Activated naive CD4-positive, alpha-beta T cell treated with anti-CD3 and anti-CD28 coated beads, Interleukin-2, amount 50 U/mL, for 72 hours (primary cell): ENCODE measurements at places on chromosomes 1 and 21.

DNA sequence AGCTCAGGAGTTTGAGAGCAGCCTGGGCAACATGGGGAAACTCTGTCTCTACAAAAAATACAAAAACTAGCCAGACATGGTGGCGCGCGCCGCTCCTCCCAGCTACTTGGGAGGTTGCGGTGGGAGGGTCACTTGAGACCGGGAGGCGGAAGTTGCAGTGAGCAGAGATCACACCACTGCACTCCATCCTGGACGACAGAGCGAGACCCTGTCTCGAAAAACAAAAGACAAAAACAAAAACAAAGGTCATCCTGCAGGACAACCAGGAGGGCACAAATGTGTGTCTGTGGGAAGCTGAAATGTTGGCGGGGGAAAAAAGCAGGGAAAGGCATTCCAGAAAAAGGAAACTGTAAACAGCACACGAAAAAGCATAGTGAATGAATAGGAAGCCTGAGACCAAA lies 104.1 kb upstream of the HNRNPU start:
- no peak for DNase-seq

DNA sequence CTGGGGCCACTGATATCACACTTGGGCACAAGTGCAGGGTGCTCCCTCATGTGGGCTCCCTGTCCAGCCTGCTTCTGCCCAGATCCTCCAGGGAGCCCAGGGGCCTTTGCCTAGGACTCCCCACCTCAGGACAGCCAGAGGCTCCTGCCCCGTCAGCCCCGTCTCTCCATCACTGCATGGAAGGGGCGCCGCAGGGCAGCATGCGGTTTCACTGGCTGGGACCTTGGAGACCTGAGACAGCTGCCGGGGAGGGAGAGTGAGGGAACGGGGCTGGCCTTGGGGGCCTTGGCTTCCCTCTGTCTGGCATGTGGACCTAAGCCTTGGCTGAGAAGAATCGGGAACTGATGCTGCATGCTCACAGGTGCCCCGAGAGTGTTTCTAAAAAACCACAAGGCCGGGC lies 46.5 kb downstream of the KCNAB2 start:
- no peak for DNase-seq

- no peak for DNase-seq
Measured at GRCh38 chr1:171784784-171785183, 3.3 kb downstream of the METTL13 start.

DNA sequence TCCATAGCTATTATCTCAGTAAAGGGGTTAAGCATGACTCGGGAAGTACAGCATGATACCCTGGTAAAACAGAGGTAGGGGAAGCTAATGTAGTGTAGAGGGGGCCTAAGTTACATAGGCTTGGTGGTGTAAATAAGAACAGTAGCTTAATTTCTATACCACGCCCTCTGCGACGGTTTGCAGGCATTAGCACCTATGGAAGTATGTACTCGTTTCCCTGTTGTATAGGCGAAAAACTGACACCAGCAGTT lies 470 bp upstream of the NAXE start:
- DNase-seq: no peak

GRCh38 chr1:34740161-34740868 lies 14.5 kb upstream of the GJB5 start:
- no peak for DNase-seq

GRCh38 chr1:21283524-21283923 lies 6.7 kb downstream of the ECE1 start:
- DNase-seq: no peak

DNA sequence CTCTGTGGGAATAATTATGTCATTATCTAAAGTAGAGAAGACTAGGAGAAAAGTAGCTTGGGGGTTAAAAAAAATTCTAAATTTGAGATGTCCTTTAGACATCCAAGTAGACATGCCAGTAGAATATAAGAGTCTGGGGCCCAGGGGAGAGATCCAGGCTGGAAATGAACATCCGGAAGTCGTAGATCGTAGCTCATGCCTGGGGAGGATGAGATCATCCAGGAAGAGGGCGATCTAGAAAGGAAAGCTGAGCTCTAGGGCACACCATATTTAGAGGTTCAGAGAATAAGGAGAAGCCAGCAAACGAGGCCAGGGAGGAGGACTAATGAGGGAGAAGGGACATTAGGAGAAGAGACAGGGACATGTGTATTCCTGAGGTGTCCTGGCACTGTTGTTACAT lies 12.2 kb downstream of the NGF start:
- no peak for DNase-seq

DNA sequence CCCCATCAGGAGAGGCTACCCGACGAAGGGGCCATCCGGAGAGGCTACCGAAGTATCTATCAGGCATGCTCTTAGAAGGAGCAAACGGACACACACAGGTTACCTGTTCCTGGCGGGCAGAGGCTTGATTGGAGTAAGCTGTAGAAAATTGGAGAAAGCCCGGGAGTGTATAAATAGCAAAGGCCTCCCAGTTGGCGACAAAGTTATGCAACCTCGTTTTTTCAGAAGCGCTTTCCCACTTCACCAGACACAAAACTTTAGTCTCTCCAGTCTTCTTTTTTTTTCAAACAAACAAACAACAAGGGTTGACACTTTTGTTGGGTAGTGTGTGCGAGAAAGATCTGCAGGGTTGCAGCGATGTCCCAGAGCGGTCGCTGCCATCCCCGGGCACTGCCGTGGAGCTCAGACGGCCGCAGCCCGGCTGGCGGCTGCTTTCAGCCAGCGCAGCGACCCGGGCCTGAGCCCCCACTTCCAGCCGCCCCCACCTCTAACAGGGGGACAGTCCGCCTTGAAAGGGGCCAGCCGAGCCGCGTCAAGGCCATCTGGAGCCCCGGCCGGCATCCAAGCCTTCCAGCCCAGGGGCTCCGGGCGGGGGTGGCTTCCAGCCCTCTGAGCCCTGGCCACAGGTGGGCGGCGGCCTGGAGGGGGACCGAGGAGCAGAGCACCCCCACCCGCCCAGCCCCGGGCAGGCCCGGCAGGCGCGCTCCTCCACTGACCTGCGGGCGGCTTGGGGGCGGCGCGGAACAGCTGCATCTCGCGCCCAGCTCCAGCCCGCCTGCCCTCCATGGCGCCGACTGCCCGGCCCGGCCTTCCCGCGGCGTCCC lies 616 bp downstream of the MCOLN3 start:
- DNase-seq: no peak

DNA sequence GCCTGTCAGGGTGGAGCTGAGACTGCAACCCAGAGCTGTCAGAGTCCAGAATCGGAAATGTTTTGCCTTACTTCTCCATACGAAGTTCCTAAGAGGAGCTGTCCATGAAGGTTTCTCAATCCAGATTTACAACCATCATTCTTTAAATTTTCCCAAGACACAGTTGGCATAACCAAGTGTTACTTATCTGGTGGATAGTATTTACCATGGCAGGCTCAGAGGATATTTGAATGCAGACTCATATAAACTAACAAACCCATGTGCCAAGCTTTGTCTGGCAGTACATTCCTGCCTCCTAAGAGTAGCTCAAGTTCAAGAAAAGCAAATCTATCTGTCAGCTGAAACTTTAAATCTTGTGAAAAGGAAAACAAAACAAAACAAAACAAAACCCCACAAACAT lies 267.9 kb downstream of the ZNF326 start:
- no peak for DNase-seq

GRCh38 chr1:21552715-21553114 lies 43.5 kb downstream of the ALPL start:
- no peak for DNase-seq

GRCh38 chr1:2279210-2279639 lies 51.1 kb downstream of the SKI start:
- no peak for DNase-seq

DNA sequence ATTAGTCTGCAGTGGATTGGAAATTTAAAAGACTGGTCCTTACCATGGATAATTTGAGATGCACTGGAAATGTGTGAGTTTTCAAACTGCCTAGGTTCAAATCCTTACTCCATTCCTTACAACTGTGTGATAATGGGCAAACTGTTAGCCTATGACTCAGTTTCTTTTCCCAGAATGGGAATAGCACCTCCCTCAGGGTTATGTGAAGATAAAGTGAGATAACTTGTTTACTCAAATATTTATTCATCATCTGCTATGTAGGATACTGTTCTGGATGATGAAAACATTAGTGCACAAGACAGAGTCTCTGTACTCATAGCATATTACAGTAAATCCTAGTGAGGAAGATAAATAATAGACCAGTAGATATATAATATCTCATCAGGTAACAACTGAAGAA lies 28.6 kb downstream of the LRIG2 start:
- no peak for DNase-seq

DNA sequence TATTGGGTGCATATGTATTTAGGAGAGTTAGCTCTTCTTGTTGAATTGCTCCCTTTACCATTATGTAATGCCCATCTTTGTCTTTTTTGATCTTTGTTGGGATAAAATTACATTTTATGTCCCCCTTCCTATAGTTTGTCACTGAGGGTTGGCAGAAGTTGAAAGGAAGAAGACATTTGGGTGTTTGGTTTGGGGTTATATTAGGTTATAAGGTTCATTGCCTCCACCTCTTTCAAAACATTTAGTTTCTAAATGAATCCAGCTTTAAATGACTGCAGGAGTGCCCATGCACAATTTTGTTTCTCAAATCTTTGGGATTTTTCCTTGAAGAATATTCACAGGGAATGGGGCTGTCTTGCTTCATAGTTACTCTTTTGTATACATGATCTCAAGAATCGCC lies 14.6 kb upstream of the LGALS8 start:
- DNase-seq: no peak

GRCh38 chr21:15004721-15005370 lies 60.0 kb downstream of the NRIP1 start:
- no peak for DNase-seq

DNA sequence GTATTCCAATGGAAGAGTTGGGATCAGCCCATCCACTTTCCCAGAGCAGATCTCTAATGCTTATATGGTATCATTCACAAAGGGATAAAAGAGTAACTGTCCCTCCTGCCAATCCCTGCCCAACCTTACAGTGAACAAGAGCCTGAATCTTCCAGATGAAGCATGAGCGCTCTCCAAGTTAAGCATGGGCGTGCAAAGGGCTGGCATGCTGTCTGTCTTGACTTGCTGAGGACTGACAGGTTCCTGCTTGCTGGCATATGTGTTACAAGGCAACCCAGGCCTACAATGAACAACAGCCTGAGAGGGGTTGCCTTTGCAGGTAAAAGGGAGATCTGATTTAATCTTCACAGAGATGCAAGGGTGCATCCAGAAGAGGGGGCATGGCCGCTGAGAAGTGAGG lies 155.6 kb upstream of the SOD1 start:
- DNase-seq: no peak

GRCh38 chr1:235938709-235939479 lies 72.2 kb upstream of the LYST start:
- no peak for DNase-seq

DNA sequence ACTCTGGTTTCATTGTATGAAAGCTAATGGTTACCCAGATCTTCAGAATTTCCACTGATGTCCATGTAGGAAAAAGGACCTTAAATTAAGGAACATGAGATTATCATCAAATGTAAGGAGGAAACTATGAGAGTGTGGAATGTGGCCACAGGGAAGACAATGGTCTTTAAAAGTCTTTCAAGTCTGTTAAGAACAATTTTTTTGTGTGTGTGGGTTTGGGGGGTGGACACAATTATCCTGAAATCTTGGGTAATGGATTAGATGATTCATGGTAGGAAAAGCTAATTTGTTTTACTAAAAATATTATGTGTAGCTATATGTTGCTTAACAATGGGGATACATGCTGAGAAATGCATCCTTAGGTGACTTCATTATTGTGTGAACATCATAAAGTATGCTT lies 72.9 kb downstream of the PLA2G4A start:
- no peak for DNase-seq

- no peak for DNase-seq
Measured at GRCh38 chr1:77313491-77313890, 31.7 kb downstream of the AK5 start.

DNA sequence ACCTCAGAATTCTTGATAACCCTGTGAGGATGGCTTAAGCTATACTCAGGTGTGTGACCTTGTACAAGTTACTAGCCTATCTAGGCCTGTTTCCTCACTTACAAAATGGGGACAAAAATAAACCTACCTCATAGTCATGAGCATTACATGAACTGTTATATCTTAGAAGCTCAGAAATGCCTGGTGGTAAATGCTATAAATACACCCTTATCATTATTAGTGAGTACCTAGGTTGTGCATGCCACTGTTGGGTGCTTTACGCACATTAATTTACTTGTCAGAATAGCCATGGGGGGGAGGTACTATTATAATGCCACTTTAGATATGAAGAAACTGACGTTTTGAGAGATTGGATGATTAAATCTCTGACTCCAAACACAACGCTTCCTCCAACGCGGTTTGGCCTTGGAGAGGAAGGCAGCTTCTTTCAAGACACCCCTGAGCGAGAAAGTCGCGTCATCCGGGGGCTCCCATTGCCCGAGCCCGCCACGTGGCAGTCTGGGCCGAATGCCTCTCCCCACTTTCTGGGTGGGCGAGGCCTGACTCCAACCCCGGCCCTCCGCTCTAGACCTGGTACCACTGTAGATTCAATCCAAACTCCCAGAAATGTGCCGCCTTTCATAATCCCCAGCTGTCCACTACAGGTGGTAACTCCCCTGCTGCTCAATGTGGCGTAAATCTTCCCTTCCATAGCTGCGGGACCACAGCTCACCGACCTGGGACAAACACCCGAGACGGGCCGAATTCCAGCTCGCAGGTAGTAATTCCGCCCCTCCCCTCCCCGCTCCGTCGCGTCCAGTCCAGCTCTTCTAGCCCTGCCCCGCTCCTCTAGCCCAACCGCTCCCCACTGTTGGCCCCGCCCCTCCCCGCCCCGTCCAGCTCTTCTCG lies 771 bp upstream of the RAD54L start:
- DNase-seq: peak; percentile 64

GRCh38 chr1:17586172-17586964 lies 46.9 kb downstream of the ARHGEF10L start:
- DNase-seq: no peak

- no peak for DNase-seq
Measured at GRCh38 chr1:110092991-110093390, 19.3 kb upstream of the UBL4B start.

DNA sequence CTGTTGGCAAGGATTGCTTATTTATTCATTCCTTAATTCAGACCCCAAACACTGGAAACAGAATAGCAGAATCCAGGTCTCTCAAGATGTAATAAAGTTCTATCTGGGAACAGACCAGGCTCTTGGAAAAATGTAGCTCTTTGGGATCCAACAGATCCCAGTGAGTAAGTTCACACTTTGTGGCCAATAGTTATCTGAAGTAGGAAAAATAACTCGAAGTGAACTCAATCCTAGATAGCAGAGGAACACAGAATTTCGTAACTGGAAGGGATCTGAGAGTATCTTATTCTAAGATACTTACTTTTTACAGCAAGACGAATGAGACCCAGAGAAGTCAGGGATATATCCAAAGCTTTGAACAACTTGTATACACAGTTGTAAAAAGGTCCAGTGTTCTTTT lies 150.7 kb upstream of the CD34 start:
- DNase-seq: no peak

- no peak for DNase-seq
Measured at GRCh38 chr1:53419034-53419433, 40.2 kb upstream of the DMRTB1 start.

- DNase-seq: no peak
Measured at GRCh38 chr1:7042322-7043190, 257.3 kb downstream of the CAMTA1 start.
